Activated T-cell treated with anti-CD3 and anti-CD28 coated beads for 24 hours (primary cell): ENCODE measurements at places on chromosomes 1 and 21.

DNA sequence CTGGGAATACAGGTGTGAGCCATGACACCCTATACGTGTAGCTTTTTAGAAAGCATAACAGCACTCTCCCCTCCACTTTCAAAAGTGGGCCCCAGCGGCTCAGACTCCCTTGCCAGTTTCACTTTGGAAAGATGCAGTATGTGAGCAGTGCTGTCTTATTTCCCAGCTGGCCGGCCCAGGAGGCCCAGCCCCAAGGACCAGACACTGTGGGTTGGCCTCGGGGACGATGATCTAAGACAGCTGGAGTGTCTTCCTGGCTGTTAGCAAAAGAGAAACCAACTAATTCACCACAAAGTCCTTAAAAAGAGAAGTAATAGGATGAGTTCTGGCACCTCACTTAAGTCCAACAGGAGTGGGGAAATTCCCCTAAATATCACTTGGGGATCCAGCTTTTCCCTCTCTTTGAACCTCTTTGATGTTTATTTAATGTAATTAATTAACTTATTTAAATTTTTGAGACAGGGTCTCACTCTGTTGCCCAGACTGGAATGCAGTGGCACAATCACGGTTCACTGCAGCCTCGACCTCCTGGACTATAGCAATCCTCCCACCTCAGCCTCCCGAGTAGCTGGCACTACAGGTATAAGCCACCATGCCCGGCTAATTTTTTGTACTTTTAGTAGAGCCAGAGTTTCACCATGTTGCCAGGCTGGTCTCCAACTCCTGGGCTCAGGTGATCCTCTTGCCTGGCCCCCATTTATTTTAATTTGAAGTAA is 17.6 kb upstream of the CLIC4 start:
- DNase-seq = no peak

DNA sequence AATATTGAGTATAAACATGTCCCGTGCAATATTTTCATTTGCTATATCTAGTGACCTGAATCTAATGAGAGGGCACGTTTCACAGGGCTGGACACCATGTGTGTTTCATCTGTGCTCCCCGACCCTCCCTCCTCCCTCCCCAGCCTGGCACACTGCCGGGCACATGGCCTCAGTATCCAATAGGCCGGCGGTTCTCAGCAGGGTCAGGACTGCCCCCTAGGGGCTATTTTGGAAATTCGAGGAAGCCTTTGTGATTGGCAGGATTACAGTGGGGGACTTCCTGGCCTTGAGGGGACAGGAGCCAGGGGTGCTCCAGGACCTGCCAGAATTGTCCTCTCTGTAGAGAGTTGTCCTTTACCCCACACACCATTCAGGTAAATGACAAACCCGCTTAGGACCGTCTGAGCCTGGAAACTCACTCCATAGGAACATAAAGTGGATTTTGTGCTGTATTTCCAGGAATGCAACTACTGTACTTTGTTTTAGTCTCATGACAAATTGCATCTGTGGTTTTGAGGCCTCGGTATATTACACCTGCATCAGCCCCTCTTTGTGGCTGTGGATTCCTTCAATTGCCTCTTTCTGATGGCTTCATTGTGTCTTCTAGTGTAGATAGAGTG is 109.5 kb upstream of the SIM2 start:
- DNase-seq = peak; percentile 10

- DNase-seq = no peak
These were observed 16.9 kb downstream of the CCDC24 start for GRCh38 chr1:44008259-44008658.

DNA sequence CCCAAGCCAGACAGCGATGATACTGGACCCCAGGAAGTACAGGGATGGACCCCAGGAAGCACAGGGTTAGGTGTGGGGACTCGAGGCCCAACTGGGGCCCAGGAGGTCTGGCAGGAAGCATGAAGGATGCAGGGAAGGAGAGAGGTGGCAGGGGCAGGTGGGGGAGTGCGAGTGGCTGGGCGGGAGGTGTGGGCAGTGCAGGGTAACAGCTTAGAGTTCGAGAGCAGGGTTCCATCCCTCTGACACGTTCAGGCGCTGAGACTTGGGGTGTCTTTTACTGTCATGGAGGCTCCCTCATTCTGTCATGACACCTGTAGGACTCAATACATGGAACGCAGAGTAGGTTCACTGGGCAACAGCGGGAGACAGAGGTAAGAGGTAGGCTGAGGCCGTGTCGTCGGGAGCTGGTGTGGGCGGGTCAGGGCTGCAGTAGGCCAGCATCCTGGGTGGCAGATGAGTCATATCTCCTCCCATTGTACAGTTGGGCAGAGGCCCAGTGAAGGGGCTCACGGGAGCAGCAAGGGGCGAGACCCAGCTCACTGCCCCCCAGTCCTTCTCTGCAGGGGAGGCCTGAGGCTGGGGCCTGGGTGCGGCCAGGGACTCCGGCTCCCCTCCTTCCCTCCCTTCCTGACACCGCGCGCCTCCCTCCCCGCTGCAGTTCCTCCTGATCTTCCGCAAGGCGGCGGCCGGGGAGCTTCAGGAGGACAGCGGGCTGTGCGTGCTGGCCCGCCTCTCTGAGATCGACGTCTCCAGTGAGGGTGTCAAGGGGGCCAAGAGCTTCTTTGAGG is 11.6 kb upstream of the CTRC start:
- no peak for DNase-seq

DNA sequence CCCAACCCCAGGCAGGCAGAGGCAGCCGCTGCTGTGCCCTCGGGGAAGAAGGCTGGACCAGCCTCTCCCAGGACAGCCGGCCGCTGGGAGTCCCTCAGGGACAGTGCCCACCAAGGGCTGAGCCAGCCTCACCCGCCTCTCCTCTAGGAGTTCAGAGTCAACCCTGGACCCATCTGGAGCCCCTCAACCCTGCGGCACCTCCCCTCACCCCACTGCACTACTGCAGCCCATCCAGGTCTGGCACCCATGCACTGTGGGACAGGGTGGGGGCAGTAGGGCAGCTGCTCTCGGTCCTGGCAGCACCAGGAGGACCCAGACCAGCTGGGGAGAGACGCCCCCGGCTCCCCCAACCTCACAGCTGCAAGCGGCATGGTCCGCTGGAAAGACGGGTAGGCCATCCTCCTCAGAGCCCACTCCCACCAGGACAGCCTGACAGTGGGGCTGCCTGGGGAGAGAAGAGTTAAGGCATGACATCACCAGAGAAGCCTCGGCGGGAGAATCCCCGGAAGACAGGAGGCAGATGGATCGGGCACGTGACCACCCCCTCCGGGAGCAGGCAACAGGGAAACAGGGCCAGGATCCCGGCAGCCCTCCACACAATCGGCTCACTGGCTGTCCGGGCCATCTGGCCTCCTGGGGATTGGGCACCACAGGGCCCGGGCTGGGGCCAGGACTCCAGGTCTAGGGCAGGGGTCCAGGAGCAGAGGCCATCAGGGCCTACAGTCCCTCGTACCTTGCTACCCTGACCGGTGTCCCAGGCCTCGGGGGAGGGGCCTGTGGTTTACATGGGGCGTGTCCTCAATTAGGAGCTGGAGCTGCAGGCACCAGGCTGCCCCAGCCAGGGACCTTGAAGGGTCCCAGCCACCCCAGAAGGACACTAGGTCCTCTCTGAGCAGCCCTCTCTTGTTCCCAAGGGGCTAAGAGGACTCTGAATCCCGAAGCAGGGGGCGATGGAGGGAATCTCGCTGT is 3.1 kb downstream of the ACAP3 start:
- DNase-seq = no peak

DNA sequence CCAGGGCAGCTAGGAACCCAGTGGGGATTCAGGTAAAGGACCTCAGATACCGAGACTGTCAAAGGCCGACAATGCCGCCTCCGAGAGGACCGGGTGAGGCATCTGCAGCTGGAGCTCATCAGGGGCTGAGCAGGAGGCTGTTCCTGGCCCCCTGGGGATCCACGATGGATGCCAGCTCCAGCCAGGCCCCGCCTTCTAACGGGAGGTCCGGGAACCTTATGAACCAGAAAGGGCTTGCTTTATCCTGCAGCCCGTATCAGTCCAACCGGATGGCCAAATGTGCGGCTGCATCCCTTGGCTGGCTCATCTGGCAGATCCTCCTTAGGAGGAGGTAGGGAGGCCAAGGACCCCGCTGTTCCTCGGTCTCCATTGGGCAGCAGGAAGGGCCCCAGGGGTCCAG is 32.0 kb downstream of the SLC45A1 start:
- no peak for DNase-seq

- no peak for DNase-seq
These were observed 618 bp downstream of the C1orf226 start for GRCh38 chr1:162381941-162382750.
